SHP77 (cell line): ENCODE measurements at places on chromosomes 3 and 15.
A peak's percentile ranks its signal among the peaks of the same experiment; 100 is the strongest.

- no peak for DNase-seq
Measured at GRCh38 chr15:79314811-79315210, 3.9 kb downstream of the TMED3 start.

- peak; percentile 60 for DNase-seq
Measured at GRCh38 chr3:20511863-20512505, 326.0 kb upstream of the SGO1 start.

DNA sequence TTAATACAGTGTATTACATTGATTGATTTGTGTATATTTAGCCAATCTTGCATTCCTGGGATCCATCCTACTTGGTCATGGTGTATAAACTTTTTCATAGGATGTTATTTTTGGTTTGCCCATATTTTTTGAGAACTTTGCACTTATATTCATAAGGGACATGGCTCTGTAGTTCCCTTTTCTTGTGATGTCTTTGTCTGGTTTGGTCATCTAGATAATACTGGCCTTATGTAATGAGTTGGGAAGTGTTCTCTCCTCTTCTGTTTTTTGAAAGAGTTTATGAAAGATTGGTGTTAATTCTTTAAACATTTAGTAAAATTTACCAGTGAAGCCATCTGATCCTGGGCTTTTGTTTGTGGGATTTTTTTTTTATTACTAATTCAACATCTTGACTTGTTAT lies 9.6 kb downstream of the CHST13 start:
- no peak for DNase-seq

- DNase-seq = no peak
Measured at GRCh38 chr3:141331377-141332318, 36.7 kb upstream of the ZBTB38 start.

DNA sequence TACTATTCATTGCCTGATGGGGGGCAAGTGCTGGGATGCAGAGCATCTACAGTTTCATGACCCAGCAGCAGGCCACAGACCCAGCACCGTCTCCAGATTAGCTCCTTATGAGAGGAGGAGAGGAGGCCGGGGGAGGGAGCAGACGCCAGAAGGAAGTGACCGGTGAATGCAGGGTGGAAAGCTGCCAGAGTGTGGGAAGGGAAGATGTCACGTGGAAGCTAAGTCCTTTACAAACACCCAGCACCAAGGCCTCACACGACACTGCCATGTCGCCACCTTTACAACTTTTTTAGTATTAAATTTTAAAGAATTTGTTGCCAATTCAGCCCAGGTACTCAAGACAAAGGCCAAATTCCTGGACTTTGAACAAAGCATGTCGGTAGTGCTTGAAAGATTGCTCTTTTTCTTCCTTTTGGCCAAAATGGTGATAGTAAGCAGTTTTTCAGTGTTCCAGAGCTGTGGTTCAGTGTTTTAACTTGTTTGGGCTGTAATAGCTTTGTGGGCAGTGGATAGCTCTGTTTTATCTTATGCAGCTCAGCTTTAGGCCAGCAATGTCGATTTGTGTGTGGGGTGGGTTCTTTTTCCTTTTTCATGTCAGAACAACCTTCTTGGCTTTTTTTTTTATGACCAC lies 58.2 kb downstream of the ZBTB38 start:
- no peak for DNase-seq

DNA sequence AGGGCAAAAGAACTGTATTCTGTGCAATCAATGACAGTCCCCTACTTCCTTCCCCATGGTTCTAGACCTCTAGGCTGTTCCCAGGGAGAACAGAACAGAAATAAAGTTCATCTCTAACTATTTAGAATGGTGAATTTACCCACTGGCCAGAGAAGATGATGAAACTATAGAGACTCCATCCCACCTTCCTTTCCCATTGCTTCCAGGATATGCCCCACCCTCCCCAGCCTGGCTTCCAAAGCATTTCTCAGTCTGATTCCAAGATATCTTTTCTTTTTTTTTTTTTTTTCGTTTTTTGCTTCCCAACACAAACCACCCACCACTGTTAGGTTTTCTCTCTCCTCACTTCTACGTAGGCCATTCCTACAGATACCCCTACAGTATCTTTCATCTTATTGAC lies 25.1 kb upstream of the SMAD3 start:
- DNase-seq = no peak

DNA sequence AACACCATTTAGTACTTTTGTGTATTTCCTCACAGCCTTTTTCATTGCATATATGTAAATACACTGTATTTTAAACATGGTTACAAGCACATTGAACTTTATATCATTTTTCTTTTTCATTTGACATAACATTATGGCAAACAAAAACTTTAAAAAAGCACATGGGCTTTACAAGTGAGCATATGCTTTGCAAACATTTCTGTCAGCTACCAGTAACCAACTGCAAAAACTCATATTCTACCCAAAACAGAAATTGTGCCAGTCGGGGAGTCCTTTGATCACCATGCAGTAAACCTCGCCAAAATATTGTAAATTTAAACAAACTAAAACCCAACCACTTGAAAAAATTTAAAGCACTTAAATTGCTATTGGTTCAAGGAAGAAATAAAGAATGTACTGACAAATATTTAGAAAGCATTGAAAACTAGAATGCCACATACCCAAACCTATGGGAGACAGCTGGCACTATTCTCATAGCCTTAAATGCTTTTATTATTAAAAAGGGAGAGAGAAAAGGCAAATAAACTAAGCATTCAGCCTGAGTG lies 24.4 kb downstream of the ZNF710 start:
- no peak for DNase-seq

DNA sequence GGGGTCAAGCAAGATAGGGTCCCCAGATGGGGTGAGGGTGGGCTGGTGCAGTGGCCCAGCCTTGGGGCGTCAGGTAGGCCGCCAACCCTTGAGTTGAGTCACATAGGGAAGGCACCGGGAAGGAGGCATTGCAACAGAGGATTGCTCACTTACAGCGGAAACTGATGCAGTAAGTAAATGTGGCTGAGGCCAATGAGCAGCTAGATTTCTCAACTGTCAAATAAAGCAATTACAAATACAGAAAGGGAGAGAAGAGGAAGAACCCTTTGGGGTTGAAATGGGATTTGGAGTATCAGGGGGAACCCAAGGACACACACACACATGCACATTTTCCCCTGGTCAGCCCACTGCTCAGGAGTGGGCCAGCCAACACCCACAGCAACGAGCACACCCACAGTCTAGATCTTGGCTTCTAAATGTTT lies 44.0 kb downstream of the CHSY1 start:
- no peak for DNase-seq

GRCh38 chr15:88911766-88912118 lies 1.4 kb downstream of the MFGE8 start:
- DNase-seq = no peak

DNA sequence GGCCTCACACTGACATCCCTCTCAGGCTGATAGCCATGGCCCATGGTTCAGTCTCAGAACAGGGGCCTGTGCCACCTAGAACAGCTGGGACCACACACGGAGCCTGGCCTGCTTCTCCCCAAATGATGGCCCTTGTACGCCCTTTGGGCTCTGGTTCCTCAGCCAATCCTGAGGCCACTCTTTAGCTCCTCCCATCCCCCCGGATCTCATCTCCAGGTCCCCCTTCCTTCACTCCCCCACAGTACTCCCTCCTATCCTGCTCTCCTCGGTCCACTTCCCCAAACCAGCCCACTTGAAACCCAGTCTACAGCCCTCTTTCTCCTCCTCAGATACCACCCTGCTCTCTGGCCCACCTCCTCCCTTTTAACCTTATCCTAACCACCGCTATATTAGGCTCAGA lies 17.8 kb upstream of the ZFYVE19 start:
- no peak for DNase-seq
